Activated CD4-positive, alpha-beta T cell treated with anti-CD3 and anti-CD28 coated beads, Interleukin-2, amount 10 ng/mL, durations not matched to agents 7 days and 5 days (primary cell): ENCODE measurements at places on chromosomes 16 and 17.

GRCh38 chr17:48994549-48995303 lies 2.5 kb upstream of the IGF2BP1 start:
- DNase-seq, result no peak

GRCh38 chr17:61403801-61404662 lies 4.4 kb downstream of the TBX2 start:
- no peak for DNase-seq

- no peak for DNase-seq
Observed at GRCh38 chr17:49121696-49122292, 10.8 kb upstream of the B4GALNT2 start.

GRCh38 chr17:5832886-5833285 lies 237.3 kb upstream of the WSCD1 start:
- DNase-seq, result no peak

- peak; percentile 25 for DNase-seq
Observed at GRCh38 chr17:18362698-18363100, 651 bp downstream of the SHMT1 start.

GRCh38 chr17:79592198-79592597 lies 18.7 kb downstream of the RBFOX3 start:
- no peak for DNase-seq

DNA sequence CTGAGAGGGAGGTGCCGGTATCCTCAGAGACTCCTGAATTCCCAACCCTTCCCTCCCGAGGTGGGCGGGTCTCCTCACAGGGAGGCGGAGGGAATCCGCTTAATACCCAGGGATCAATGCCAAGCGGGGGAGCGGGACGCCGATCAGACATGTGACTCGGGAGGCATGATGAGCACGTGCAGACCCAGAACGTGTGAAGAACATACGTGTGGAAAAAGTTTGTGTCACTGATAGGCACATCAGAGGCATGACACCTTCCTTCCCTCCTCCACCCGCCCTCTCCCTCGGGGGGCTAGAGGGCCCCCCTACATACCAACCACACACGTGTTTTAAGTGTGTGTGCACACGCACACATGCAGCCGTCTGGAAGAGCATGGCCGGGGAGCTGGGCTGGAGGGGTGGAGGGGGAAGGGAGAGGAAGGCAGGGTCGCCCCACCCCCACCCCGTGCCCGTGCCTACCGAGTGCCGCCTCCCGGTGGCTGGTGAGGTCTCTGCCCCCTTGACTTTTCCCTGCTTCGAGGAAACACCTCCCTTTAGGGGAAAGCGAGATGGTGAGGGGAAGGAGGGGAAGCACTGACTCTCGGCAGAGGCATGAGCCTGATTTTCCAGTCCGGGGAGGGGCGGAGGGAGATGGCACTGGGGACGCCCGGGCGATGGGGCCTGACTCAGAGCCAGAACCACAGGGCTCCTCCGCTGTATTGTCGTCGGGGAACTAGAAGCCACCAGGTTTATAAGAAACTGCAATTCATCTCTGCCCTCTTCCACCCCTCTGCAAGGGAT lies 12.1 kb upstream of the TBX21 start:
- DNase-seq, result peak; percentile 83
